Aortic smooth muscle cell (primary cell): ENCODE measurements at places on chromosomes 2 and 18. TPM values are rescaled to one million over a fixed set of nuclear protein-coding genes. Genes with fewer than 3 reads are reported as not detected.

Gene LCT
- total RNA-seq = not detected in 2 replicates

Gene PLGLB2
- total RNA-seq = 0.53 and 0.87 TPM in 2 replicates

Gene UGT1A3
- not detected in 2 replicates for total RNA-seq

Gene GALNT3
- 0.44 and 2.0 TPM in 2 replicates for total RNA-seq
